ENCODE measurements at places on chromosomes 12 and 14.

DNA sequence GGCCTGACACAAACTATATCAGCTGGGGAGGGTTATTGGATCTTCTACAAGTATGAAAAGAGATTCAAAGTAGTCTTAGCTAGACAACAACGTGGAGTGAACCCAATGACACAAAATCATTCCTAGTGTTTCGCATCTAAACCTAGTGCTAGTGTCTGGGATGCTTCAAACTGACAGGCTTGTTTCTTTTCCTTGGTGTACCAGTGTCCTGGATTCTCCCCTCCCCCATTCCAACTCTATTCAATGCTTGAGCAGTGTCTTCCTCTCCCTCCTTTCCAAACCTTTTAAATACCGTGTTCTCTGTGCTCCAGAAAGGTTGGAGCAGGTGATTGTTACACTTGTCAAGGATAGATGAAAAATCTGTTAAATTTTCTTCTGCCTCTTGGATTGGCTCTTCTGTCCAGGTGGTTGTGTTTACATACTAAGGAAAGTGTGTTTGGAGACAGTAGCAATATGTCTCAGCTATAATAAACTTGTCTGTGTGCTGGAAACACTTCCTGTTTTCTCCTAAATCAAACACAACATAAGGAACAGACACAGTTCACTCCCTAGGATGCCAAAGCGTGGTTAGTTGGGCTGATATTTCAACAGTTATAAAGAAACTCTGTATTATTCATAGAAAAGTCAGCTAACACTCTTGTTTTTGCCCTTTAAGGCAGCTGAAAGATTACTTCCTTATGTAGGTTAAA is 14.4 kb upstream of the GUCY2C start:
- H3K27me3 ChIP-seq, result peaks cover 21% of the 10 kb centered on the region
- DNase-seq, result no peak
- no peak overlapping the region for H3K27ac ChIP-seq
- no peaks in the 10 kb centered on the region for H3K36me3 ChIP-seq
- no peak overlapping the region for H3K4me3 ChIP-seq

DNA sequence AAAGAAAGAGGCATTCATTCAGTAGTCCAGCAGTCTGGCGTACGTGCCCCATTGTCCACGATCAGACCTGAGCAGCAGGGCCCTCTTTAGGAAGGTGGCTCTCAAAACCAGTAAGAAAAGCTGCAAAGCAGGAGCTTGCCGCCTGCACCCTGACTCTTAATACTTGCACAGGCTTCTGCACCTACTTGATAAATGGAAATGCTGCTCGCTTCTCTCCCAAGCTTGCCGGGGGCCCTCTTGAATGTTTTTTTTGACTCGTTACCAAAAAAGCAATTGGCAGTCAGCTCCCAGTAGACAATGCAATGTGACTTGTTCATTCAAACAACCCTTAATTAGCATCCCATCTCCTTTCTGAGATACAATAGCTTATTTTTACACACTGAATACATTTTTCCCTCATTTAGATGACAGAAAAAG is 27.2 kb upstream of the PTPRB start:
- H3K27ac ChIP-seq, result no peak overlapping the region
- peaks cover 2% of the 10 kb centered on the region for H3K4me1 ChIP-seq
- DNase-seq, result no peak
- H3K36me3 ChIP-seq, result no peaks in the 10 kb centered on the region

GRCh38 chr12:98955284-98955683 is 310.2 kb downstream of the APAF1 start:
- H3K36me3 ChIP-seq, result no peaks in the 10 kb centered on the region
- H3K4me3 ChIP-seq, result no peak overlapping the region
- no peaks in the 10 kb centered on the region for H3K4me1 ChIP-seq
- no peak for DNase-seq
- no peak overlapping the region for H3K27ac ChIP-seq

DNA sequence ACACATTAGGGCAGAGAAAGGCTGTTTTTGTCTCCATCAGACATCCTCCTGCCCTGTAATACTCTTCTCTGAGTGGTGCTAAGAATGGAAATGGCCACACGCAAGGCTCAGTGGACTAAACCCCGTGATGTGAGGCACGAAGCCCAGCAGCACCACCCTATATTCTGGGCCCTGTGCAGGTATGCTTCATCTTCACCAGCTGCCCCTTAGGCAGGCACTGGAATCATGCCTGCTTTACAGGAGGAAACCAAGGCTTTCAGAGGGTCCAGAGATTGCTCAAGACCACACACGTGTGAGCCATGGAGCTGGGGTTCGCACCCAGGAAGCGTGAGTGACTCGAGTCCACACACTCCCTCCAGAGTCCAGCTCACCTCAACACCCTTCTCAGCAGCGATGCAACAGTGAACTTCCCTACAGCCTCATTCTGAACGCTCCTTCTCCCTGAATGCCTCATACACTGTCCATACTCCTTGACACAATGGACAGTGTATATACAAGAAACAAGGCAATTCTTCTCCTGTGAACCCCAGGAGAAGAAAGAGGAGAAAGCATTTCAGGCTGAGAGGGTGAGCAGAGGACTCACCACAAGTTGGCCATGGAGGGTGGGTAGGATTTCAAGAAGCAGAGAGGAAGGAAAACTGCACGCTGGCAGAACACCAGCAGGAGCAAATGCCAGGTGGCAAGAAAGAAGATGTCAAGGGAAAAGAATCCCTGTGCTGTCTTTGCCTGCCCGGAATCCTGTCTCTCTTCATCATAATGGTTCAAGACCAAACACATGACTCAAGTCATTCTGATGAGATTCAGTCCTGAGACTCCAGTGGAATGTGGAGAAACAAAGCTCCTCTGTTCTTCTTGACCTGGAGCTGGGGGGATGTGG is 39.1 kb downstream of the NT5DC3 start:
- no peak for DNase-seq
- H3K36me3 ChIP-seq, result no peaks in the 10 kb centered on the region
- H3K4me3 ChIP-seq, result no peak overlapping the region
- peaks cover 4% of the 10 kb centered on the region for H3K4me1 ChIP-seq
- H3K27me3 ChIP-seq, result no peaks in the 10 kb centered on the region
- H3K27ac ChIP-seq, result no peak overlapping the region

- DNase-seq, result no peak
- H3K27ac ChIP-seq, result no peak overlapping the region
- H3K4me3 ChIP-seq, result no peak overlapping the region
- H3K36me3 ChIP-seq, result peaks cover 30% of the 10 kb centered on the region
- no peaks in the 10 kb centered on the region for H3K27me3 ChIP-seq
- no peaks in the 10 kb centered on the region for H3K4me1 ChIP-seq
These were observed 34.1 kb downstream of the SCFD1 start for GRCh38 chr14:30656190-30656632.

- H3K36me3 ChIP-seq, result no peaks in the 10 kb centered on the region
- H3K4me3 ChIP-seq, result no peak overlapping the region
- no peaks in the 10 kb centered on the region for H3K4me1 ChIP-seq
- H3K27me3 ChIP-seq, result peaks cover 12% of the 10 kb centered on the region
- no peak for DNase-seq
These were observed 374.3 kb upstream of the CCDC196 start for GRCh38 chr14:66111891-66112290.

GRCh38 chr12:64819816-64820402 is 4.5 kb upstream of the TBC1D30 start:
- DNase-seq, result no peak
- H3K36me3 ChIP-seq, result no peaks in the 10 kb centered on the region
- no peak overlapping the region for H3K27ac ChIP-seq
- H3K4me1 ChIP-seq, result peaks cover under 1% of the 10 kb centered on the region

DNA sequence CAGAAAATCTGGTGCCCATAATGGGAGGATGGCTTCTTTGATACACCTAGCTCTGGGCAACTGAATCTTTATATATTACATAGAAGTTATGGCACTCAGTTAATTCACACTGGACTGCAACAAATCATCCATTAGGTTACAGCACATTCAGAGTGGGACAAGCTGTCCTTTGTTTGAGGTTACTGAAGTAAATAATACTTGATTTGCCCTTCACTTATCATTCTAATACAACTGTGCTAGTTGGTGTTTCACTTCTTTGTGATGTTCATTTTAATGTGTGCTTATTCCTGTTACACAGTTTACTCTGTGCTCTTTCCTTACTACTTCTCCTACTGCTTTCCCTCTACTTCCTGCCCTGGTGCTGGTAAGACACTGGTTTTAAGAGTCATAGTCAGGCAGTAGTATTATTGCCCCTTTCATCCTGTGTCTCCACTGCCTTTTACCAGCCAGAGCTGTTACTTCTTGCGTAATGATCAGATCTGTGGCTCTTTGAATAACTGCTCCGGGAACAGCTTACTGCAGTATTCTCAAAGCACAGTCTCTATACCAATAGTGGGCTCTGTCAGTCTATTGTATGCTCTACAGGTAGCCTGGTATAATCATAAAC is 36.4 kb upstream of the GXYLT1 start:
- H3K4me3 ChIP-seq, result no peak overlapping the region
- H3K27ac ChIP-seq, result no peak overlapping the region
- no peak for DNase-seq
- H3K36me3 ChIP-seq, result peaks cover 21% of the 10 kb centered on the region
- H3K4me1 ChIP-seq, result peaks cover 4% of the 10 kb centered on the region
- H3K27me3 ChIP-seq, result no peaks in the 10 kb centered on the region

- no peaks in the 10 kb centered on the region for H3K36me3 ChIP-seq
- DNase-seq, result no peak
- no peak overlapping the region for H3K27ac ChIP-seq
- H3K4me1 ChIP-seq, result no peaks in the 10 kb centered on the region
- H3K4me3 ChIP-seq, result no peak overlapping the region
These were observed 624.2 kb downstream of the DIO2 start for GRCh38 chr14:79586989-79587598.

GRCh38 chr12:62774794-62775193 is 160.2 kb downstream of the PPM1H start:
- no peak for DNase-seq
- H3K36me3 ChIP-seq, result no peaks in the 10 kb centered on the region
- H3K27me3 ChIP-seq, result no peaks in the 10 kb centered on the region
- no peak overlapping the region for H3K27ac ChIP-seq
- H3K4me3 ChIP-seq, result no peak overlapping the region

- no peak for DNase-seq
- no peak overlapping the region for H3K27ac ChIP-seq
- no peaks in the 10 kb centered on the region for H3K27me3 ChIP-seq
- no peak overlapping the region for H3K4me3 ChIP-seq
- peaks cover 20% of the 10 kb centered on the region for H3K4me1 ChIP-seq
- H3K36me3 ChIP-seq, result peaks cover 24% of the 10 kb centered on the region
These were observed 28.2 kb downstream of the PALS1 start for GRCh38 chr14:67269298-67270060.

DNA sequence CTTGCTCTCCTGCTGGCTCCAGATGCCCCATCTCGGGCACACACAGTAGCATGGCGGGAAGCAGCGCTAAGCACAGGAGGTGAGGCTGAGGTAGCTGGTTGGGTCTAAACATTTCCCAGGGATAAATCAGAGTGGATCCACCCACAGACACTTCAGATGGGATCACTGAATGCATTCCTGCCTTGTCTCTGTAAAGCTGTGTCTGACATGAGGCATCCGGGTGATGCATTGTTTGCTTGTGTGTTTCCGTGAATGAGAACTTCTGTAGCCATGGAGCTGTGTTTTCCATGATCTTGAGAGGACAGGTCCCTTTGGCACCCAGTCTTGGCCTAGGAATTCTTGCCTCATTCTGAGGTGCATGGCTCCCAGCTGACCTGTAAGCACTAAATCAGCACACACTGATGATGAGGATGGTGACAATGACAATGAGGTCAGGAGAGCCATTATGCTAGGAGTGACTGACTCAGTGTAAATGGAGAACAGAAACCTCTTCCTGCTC is 6.7 kb upstream of the KRT75 start:
- H3K27ac ChIP-seq, result no peak overlapping the region
- no peak overlapping the region for H3K4me3 ChIP-seq
- peaks cover 13% of the 10 kb centered on the region for H3K27me3 ChIP-seq
- DNase-seq, result no peak
- no peaks in the 10 kb centered on the region for H3K36me3 ChIP-seq
- H3K4me1 ChIP-seq, result no peaks in the 10 kb centered on the region

DNA sequence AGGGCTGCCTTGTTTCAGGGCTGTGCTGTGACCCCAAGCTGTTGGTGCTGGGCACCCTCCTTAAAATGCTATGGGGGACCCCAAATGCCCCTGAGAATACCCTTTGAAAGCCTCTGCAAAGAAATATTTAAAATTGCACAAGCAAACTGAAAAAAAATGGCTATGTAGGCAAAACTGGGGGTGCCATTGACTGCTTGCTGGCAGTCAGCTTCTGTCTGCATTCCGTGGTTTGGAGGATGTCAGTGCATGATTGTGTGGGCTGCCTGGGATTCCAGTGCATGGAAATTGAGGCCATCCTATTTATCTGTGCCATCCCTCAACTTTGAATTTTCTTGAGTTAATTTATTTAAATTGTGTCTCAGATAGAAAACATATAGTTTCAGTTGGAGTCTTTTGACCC is 113.7 kb upstream of the RTL1 start:
- H3K4me3 ChIP-seq, result no peak overlapping the region
- no peaks in the 10 kb centered on the region for H3K4me1 ChIP-seq
- H3K27me3 ChIP-seq, result peaks cover 5% of the 10 kb centered on the region
- no peak overlapping the region for H3K27ac ChIP-seq

GRCh38 chr12:95532851-95533250 is 18.4 kb downstream of the USP44 start:
- peaks cover 2% of the 10 kb centered on the region for H3K36me3 ChIP-seq
- H3K27ac ChIP-seq, result no peak overlapping the region
- H3K4me3 ChIP-seq, result no peak overlapping the region

- no peak overlapping the region for H3K27ac ChIP-seq
- no peaks in the 10 kb centered on the region for H3K27me3 ChIP-seq
- peaks cover 21% of the 10 kb centered on the region for H3K36me3 ChIP-seq
- no peak for DNase-seq
- peaks cover 2% of the 10 kb centered on the region for H3K4me1 ChIP-seq
- no peak overlapping the region for H3K4me3 ChIP-seq
These were observed 53.9 kb downstream of the ACACB start for GRCh38 chr12:109170324-109170723.

- H3K27me3 ChIP-seq, result peaks cover 16% of the 10 kb centered on the region
- no peaks in the 10 kb centered on the region for H3K36me3 ChIP-seq
- no peaks in the 10 kb centered on the region for H3K4me1 ChIP-seq
- H3K4me3 ChIP-seq, result no peak overlapping the region
- no peak for DNase-seq
- H3K27ac ChIP-seq, result no peak overlapping the region
These were observed 122.2 kb upstream of the NAP1L1 start for GRCh38 chr12:76206677-76207072.

DNA sequence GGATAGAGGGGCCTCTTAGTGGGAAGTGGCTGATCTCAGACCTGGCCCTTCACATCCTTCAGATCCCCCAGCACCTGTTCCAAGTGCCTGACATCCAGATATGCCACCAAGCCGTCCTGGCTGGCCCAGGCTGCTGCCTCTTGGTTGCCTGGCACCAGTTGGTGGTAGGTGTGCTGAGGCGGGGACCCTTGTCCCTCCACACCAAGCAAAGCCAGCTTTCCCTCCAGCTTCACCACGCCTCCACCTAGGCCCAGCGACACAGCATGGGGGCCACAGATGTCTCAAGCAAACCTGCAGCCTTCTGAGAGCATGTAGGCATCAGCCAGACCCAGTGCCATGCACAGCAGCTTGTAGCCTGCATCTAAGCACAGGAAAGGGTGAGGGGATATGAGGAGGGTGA is 3.5 kb upstream of the CD63 start:
- H3K27me3 ChIP-seq, result no peaks in the 10 kb centered on the region
- no peak overlapping the region for H3K4me3 ChIP-seq
- no peak overlapping the region for H3K27ac ChIP-seq
